ENCODE measurements at places on chromosomes 16 and 17. TPM values are rescaled to one million over a fixed set of nuclear protein-coding genes. Genes with fewer than 3 reads are reported as not detected.

DNA sequence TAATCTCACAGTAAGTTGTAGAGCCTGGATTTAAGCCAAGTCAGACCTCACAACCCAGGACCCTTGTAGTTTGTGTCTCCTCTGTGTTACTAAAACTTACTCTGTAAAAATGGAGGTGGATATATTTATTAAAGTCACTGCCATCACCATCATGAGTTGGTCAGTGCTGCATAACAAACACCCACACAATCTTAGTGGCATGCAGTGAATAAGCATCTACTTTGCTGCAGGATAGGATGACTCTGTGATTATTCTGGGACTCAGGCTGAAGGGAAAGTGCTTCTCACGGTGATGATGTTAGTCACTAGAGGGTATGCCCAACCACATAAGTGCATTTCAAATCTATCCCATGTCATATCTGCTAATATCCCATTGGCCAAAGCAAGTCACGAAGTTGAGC is 398.7 kb downstream of the XYLT1 start:
- no peaks in the 10 kb centered on the region for H3K36me3 ChIP-seq
- peaks cover 30% of the 10 kb centered on the region for H3K4me1 ChIP-seq
- H3K4me3 ChIP-seq: no peak overlapping the region
- no peaks in the 10 kb centered on the region for H3K27me3 ChIP-seq
- H3K27ac ChIP-seq: peak overlapping the region; percentile 68
- DNase-seq: no peak

DNA sequence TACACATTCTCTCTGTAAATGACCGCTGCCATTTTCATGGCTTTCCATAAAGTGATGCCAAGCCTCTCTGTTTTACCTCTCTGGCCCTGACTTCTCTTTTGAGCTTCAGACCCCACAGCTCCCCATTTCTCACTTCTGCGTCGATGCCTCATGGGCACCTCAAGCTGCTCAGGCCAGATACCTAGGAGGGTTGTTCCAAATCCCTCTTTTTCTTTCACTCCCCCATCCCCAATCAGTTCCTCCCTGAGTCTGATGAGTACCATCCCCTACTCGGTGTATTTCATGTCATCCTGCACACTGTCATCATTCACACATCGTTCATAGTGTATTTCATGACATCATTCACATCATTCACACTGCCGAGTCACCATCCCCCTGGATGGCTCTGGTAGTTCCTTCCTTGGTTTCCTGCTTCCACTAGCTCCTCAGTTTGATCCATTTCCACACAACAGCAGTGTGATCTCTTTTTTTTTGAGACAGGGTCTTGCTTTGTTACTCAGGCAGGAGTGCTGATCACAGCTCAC is 43.1 kb downstream of the NTN1 start:
- H3K4me1 ChIP-seq: peaks cover 25% of the 10 kb centered on the region
- H3K36me3 ChIP-seq: peaks cover 5% of the 10 kb centered on the region
- no peak overlapping the region for H3K4me3 ChIP-seq

DNA sequence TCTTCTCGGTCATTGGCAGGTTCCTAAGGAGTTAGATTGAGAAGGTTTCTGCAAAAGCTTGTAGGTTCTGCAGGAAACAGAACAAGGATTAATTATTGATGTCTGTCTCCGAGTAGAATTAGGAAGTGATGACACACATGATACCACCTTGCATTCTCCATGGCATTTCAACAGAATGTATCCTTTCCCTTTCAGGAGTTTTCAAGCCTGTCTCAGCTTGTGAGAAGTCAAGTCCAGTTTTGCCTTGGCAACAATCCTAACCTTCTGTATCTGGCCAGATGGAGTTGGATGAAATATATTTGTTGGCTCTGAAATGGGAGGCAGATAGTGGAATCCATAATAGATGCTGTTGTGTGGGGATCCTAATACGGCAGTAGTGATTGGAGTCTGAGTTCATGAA is 235.5 kb downstream of the SHISA9 start:
- H3K27me3 ChIP-seq: no peaks in the 10 kb centered on the region
- no peaks in the 10 kb centered on the region for H3K4me1 ChIP-seq
- no peak for DNase-seq

HBQ1 gene
- 5.2 TPM for total RNA-seq

ARHGAP44 gene
- 23.8 TPM for total RNA-seq

ZG16 gene
- total RNA-seq: not detected

GRCh38 chr16:84310642-84311041 is 16.0 kb downstream of the WFDC1 start:
- H3K4me1 ChIP-seq: peaks cover 13% of the 10 kb centered on the region
- peaks cover 5% of the 10 kb centered on the region for H3K27me3 ChIP-seq
- no peaks in the 10 kb centered on the region for H3K36me3 ChIP-seq
- H3K4me3 ChIP-seq: no peak overlapping the region

CD300C gene
- total RNA-seq: not detected

DNA sequence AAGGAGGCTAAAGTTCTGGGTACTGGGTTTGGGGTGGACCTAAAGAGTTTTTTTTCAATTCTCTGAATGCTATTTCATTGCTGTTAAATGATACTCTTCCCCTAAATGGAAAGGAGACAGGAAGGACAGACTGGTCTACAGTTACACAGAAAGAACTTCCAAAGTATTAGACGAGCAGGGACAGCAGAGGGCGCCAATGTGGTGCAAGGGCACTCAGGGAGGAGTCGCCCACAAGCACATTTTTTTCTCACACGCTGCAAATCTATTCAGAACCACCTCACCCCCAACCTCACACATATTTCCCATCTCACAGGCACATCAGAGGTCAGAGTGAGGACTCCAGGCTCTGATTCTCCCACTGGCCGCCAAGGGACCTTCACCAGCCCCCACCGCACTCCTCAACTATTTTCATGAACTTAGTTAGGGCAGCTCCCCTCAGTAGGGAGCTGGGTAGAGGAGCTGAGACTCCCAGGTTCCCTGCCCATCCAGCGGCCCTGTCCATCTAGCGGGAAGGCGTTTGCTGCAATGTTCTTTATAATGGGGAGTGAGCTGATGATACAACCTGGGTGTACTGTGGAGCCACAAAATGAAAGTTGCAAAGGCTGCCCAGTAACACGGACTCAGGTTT is 6.8 kb upstream of the CA4 start:
- H3K27me3 ChIP-seq: peaks cover 84% of the 10 kb centered on the region
- H3K4me1 ChIP-seq: peaks cover 57% of the 10 kb centered on the region
- DNase-seq: peak; percentile 94
- H3K27ac ChIP-seq: peak overlapping the region; percentile 54
- H3K36me3 ChIP-seq: no peaks in the 10 kb centered on the region
- H3K4me3 ChIP-seq: peak overlapping the region; percentile 68

DNA sequence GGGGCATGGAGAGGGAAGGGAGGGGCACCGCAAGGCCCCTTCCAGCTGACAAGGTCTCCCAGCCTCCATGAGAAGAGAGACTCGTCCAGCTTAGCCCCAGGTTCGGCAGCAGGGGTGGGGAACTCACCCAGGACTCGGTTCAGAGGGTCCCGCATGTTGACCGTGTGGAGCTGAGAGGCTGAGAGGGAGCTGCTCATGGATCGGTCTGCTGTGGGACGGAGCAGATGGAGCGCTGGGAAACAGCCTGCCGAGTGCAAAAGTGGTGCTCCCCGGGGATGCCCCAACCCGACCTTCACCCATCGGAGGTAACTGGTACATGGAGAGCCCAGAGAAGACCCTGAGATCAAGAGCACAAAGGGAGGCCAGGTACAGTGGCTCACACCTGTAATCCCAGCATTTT is 4.9 kb downstream of the CSF3 start:
- no peak for DNase-seq
- no peak overlapping the region for H3K27ac ChIP-seq
- peaks cover 29% of the 10 kb centered on the region for H3K4me1 ChIP-seq
- H3K36me3 ChIP-seq: peaks cover 15% of the 10 kb centered on the region

- H3K27me3 ChIP-seq: no peaks in the 10 kb centered on the region
- no peak overlapping the region for H3K27ac ChIP-seq
- H3K4me3 ChIP-seq: peak overlapping the region; percentile 14
These were observed 2.3 kb downstream of the CASKIN2 start for GRCh38 chr17:75512926-75513640.

- peak; percentile 74 for DNase-seq
- no peak overlapping the region for H3K4me3 ChIP-seq
- no peaks in the 10 kb centered on the region for H3K27me3 ChIP-seq
- peaks cover 16% of the 10 kb centered on the region for H3K4me1 ChIP-seq
These were observed 831 bp upstream of the RCVRN start for GRCh38 chr17:9905902-9906301.

TMC7 gene
- total RNA-seq: 3.6 TPM

GRCh38 chr16:28891964-28892890 is 13.9 kb downstream of the ATP2A1 start:
- H3K4me3 ChIP-seq: no peak overlapping the region
- H3K36me3 ChIP-seq: no peaks in the 10 kb centered on the region
- H3K27ac ChIP-seq: peak overlapping the region; percentile 65
- no peaks in the 10 kb centered on the region for H3K27me3 ChIP-seq

DNA sequence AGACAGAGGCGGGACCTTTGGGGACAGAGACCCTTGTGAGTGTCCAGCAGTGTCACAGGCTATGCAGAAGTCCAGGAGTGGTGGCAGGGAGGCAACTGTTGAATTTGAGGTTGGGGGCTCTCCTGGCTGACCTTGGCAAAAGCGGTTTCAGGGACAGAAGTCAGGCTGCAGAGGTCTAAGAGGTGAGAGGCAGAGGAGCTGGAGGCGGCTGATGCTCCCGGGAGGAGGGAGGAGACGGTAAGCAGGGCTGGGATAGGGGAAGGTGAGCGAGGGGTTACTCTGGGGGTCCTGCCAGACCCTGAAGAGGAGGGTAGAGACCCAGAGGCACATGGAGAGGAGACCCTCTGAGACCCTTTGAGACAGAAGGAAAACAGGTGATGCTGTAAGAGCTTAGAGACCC is 5.2 kb downstream of the EPOP start:
- no peak overlapping the region for H3K27ac ChIP-seq
- peaks cover 43% of the 10 kb centered on the region for H3K4me1 ChIP-seq
- no peak for DNase-seq
- no peaks in the 10 kb centered on the region for H3K36me3 ChIP-seq

SECTM1 gene
- 0.22 TPM for total RNA-seq

PPL gene
- 28.5 TPM for total RNA-seq

DNA sequence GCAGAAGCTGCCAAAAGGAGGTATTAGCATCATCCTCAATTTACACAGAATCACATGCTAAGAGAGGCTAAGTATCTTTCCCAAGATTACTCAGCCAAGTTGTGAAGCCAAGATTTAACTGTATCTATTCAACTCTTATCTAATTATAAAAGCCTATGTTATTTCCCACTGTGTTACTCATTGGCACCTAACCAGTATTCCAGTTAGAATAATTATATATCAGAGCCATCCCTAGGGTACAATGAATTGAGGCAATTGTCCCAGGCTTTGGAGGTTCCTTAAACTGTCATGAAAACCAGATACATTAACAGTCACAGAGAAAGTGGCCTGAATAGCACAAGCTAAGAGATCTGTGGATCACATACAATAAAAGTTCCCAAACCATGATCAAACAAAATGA is 10.9 kb upstream of the AMFR start:
- H3K27me3 ChIP-seq: no peaks in the 10 kb centered on the region
- no peak overlapping the region for H3K27ac ChIP-seq
- H3K4me1 ChIP-seq: no peaks in the 10 kb centered on the region
- H3K36me3 ChIP-seq: peaks cover 59% of the 10 kb centered on the region

DNA sequence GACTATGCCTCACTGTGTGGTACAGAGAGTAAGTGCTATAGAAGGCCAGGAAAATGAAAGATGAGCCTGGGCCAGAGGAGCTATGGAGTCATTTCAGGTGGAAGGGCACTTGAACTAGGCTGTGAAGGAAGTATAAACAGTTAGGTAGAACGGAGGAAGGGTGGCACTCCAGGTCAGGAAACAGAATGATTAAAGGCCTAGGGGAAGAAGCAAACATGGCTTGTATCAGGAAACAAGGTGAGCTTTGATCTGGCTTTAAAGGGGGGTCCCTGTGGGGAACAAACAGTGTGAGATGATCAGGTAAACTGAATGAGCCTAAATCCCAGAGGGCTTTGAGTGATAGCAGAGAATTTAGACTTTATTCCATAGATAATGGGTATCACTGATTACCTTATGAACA is 16.9 kb downstream of the MAP3K3 start:
- no peak overlapping the region for H3K4me3 ChIP-seq
- peaks cover 4% of the 10 kb centered on the region for H3K36me3 ChIP-seq
- DNase-seq: no peak
- H3K27ac ChIP-seq: peak overlapping the region; percentile 35
- H3K27me3 ChIP-seq: no peaks in the 10 kb centered on the region

AURKB gene
- total RNA-seq: 180 TPM

DNA sequence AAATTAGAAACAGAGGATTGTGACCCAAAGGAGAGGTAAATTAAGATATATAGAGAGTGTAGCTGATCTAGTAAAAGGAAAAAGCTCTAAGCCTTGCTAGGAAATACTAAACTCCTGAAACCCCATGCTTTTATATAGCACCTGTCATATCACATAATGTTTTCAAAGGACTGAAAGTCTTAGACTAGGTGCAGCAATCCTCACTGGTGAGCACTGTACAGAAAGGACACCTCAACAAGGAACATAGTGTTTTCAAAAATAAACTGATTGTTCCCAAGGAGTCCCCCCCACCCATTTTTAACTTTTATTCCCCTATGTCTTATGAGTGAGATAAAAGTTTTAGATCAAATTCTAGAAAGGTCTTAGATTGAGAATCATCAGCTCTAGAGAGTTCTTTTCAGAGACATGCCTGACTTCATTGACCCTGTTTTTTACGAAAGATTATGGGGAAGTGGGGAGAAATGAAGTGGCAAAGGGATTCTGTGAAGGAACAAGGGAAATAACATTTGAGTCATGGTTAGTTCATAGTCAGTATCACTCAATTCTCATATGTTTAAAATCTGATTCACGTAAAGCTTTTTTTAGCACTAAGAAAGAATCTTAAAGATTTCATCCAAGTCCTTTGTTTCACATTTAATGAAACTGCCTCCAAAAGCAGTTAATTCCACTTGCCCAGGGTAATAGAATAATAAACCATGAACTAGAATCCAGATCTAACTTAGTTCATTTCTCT is 166.4 kb downstream of the CYB561 start:
- no peak overlapping the region for H3K27ac ChIP-seq
- DNase-seq: no peak
- no peaks in the 10 kb centered on the region for H3K27me3 ChIP-seq
- no peaks in the 10 kb centered on the region for H3K4me1 ChIP-seq
- H3K4me3 ChIP-seq: no peak overlapping the region

KCNH4 gene
- 0.24 TPM for total RNA-seq

GRCh38 chr16:81554979-81555378 is 110.4 kb downstream of the CMIP start:
- no peak overlapping the region for H3K27ac ChIP-seq
- H3K27me3 ChIP-seq: no peaks in the 10 kb centered on the region
- H3K4me3 ChIP-seq: no peak overlapping the region
- H3K4me1 ChIP-seq: peaks cover 30% of the 10 kb centered on the region
- H3K36me3 ChIP-seq: no peaks in the 10 kb centered on the region

GRCh38 chr17:76491271-76492122 is 9.7 kb downstream of the RHBDF2 start:
- peaks cover 13% of the 10 kb centered on the region for H3K4me1 ChIP-seq
- no peak for DNase-seq
- H3K27me3 ChIP-seq: no peaks in the 10 kb centered on the region
- no peak overlapping the region for H3K27ac ChIP-seq
- H3K36me3 ChIP-seq: peaks cover 6% of the 10 kb centered on the region
